ENCODE measurements at places on chromosomes 7 and 10. TPM values are rescaled to one million over a fixed set of nuclear protein-coding genes. Genes with fewer than 3 reads are reported as not detected.

The CYP26A1 gene
- polyA plus RNA-seq, result not detected

The GAD2 gene
- not detected for polyA plus RNA-seq

The TAS2R3 gene
- not detected for polyA plus RNA-seq

The EMX2 gene
- not detected for polyA plus RNA-seq

The KCNIP2 gene
- polyA plus RNA-seq, result 1.2 TPM

The RELN gene
- polyA plus RNA-seq, result not detected

The PRSS37 gene
- polyA plus RNA-seq, result not detected

The CFAP58 gene
- polyA plus RNA-seq, result 0.23 TPM

The METTL27 gene
- polyA plus RNA-seq, result 3.4 TPM

The ADGRA1 gene
- polyA plus RNA-seq, result not detected

The STN1 gene
- 30.7 TPM for polyA plus RNA-seq

The CCL24 gene
- not detected for polyA plus RNA-seq

The NOC3L gene
- 45.0 TPM for polyA plus RNA-seq

The AKR1C1 gene
- not detected for polyA plus RNA-seq

The MBLAC1 gene
- polyA plus RNA-seq, result 2.4 TPM

- peak; percentile 73 for DNase-seq
Measured at GRCh38 chr7:7789551-7789988, 71.2 kb upstream of the RPA3 start.

- peak; percentile 63 for DNase-seq
Measured at GRCh38 chr7:50145801-50146338, 52.8 kb upstream of the ZPBP start.

- DNase-seq, result no peak
Measured at GRCh38 chr7:123747620-123748141, 1.1 kb downstream of the WASL start.

GRCh38 chr10:91350651-91351081 lies 59.5 kb upstream of the HECTD2 start:
- DNase-seq, result no peak

DNA sequence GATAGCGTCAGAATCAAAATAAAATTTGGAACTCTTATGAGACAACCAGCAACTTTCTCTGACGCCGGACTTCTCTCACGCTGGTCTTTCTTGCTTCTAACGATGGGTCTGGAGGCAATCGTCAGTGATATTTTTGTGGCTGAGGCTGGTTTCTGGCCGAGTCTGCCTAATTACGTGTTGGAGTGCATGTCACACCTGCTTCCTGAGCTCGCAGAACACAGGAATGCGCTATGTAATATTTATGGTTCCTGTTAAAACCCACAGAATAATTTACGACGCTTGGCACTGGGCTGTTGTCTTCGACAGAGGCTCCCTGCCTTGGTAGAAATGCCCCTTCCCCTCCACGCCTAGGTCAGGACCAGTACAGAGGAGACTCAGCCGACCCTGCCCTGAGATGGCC lies 64.9 kb downstream of the NPTX2 start:
- no peak for DNase-seq

DNA sequence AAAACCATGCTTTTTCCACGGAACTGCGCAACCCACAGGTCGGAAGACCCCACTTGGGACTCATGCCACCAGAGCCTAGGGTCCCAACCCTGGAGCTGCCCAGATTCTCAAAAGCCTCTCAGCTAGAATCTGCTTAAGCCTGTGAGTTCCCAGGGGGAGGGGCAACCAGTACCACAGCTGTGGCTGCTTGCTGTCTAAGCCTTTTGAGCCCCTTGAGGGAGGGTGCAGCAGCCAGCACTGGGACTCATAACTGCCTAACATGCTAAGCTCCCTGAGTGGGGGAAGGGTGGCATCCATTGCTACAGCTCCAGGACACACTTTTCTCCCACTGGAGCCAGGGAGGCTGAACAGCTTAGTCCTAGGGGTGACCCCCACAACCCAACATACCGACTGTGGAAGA lies 485.6 kb upstream of the GRM3 start:
- no peak for DNase-seq

- no peak for DNase-seq
Measured at GRCh38 chr7:30917216-30917893, 5.7 kb downstream of the AQP1 start.

- DNase-seq, result no peak
Measured at GRCh38 chr7:1255817-1256340, 23.2 kb downstream of the UNCX start.

- DNase-seq, result no peak
Measured at GRCh38 chr10:5659702-5660528, 6.5 kb downstream of the ASB13 start.

GRCh38 chr10:79106256-79107050 lies 37.7 kb downstream of the ZMIZ1 start:
- DNase-seq, result no peak

GRCh38 chr10:128843972-128844371 lies 623.1 kb upstream of the MGMT start:
- DNase-seq, result no peak

DNA sequence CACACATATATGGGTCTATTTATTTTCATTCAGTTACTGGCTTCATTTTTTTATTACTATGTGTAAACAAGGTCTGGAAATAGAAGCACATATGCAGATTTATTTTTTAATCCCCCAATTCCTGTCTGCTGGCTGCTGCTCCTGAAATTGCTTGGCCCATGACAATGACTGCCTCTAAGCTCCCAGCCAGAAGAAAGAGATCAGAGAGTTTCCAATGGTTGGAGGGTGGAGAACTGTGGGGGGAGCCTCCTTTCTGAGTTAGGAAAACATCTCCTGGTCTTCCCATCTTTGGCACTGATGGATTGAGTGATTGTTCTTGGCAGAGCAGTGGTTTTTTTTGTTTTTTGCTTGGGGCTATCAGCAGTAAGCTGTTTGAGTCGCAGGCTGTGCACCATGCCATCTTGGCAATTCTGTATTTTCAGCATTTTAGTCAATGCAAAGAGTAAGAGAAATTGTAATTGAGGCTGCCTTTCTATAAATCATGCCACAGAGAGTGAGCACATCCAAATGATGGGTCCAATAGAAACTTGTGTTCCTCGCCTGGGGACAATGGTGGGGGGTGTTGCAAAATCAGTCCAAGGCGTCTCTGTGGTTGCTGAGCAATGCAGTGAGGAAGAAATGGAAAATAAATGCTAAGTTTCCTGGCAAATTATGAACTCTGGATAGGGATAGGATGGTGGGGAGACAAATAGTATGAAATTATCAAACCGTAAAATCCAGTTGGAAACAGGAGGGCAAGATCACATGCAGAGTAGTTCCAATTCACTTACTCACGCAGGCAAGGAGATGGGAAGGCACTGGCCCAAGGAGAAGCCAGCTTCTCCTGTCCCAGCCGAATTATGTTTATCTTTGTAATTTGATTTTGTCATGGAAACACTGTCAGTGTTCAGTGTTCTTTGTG lies 382.4 kb downstream of the SORCS3 start:
- no peak for DNase-seq

GRCh38 chr7:43071604-43072003 lies 40.8 kb upstream of the HECW1 start:
- no peak for DNase-seq

- DNase-seq, result no peak
Measured at GRCh38 chr10:114245121-114245791, 6.2 kb downstream of the VWA2 start.

- DNase-seq, result no peak
Measured at GRCh38 chr7:1430056-1430845, 29.0 kb downstream of the MICALL2 start.

GRCh38 chr7:105489409-105489808 lies 32.7 kb downstream of the PUS7 start:
- DNase-seq, result no peak

GRCh38 chr10:132554991-132555647 lies 17.5 kb downstream of the INPP5A start:
- DNase-seq, result no peak

DNA sequence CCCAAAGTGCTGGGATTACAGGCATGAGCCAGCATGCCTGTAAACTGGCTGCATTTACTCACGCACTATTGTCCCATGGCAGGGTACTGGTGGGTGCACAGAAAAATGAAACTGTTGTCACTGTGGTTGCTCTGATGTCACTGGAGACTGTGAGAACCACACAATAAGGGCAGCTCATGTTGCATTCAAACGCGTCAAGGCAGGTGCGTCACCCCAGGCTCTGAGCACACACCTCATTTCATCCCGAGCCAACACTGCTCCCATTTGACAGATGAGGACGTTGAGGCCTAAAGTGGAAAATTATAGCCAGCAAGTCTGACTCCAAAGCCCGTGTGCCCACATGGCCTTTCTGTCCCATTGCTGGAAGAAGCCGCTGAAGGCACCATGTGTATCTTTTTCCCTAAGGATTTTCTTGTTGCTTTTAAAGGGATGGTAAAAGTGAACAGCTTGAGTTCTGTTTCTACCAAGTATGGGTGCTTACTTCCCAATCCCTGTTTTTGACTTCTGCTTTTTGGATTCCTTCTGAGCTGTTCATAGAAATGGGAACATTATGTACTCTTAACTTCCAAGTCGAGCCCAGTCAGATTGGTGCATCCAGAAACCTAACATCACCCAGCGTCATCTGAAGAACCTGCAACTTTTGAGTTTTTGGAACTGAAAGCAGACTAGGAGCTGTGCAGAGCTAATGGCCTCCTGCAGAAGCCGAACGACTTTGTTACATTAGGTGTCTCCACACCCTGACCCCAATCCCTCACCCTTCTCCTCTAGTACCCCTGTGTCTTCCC lies 60.1 kb upstream of the CARD11 start:
- no peak for DNase-seq

DNA sequence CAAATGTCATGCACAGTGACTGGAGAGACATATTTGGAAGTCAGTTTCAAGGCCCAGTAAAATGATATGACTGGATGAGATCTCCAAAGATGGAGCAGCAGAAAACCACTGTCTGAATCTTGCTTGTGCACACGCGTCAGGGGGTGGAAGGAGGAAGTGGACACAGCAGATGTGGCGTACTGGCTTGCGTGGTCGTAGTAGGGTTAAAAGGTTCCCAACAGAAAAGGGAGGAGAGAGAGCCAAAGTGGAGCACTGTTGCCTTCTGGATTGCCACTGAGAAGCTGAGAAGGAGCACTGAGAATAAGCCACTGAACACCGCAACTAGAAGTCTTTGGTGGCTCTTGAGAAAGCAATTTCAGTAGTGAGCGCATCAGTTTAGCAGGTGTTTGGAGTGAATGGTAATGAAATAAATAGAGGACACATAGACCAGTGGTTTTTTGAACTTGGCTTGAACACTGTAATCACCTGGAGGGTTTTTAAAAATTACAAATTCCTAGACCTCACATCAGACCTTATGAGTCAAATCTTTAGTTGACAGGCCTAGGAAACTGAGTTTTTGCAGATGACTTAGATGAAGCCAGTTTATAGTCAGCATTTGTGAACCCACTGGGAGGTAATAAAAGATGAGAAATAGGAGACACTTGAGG lies 227.3 kb downstream of the PTEN start:
- no peak for DNase-seq

- DNase-seq, result no peak
Measured at GRCh38 chr10:93383562-93383981, 98.6 kb downstream of the MYOF start.

DNA sequence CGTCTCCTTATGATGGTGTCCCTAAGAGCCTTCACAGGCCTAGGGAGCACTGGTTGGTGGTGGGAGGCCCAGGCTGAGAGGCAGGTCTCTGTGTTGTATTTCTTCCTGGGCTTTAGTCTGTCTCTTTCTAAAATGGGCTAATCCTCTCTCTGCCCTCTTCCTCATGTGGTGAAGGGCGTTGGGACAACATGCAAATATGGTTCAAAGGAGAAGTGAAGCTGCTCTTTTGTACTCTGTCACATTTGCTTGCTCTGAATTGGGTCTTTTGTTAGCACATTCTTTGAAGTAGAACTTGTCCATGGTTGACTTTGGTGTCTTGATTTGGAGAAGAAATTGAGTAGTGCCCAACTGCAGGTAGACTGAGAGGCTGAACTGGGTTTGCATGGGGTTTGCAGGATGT lies 814 bp downstream of the HK1 start:
- DNase-seq, result peak; percentile 21

DNA sequence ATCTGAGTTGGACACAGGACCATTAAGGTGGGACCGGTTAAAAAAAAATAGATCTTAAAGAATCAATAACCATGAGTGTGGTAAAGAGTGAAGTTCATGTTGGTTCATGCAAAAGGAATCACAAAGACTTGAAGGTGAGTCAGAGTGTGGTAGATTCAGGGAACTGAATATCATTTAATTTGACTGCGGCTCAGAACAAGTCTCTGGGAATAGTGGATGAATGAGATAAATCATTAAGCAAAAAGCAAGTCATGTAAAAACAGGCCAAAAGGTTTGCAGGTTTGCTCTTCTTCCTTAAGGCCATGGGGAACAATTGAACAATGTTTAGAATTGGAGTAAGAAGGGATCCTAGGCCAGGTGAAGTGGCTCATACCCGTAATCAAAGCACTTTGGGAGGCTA lies 385.8 kb downstream of the ETV1 start:
- no peak for DNase-seq

DNA sequence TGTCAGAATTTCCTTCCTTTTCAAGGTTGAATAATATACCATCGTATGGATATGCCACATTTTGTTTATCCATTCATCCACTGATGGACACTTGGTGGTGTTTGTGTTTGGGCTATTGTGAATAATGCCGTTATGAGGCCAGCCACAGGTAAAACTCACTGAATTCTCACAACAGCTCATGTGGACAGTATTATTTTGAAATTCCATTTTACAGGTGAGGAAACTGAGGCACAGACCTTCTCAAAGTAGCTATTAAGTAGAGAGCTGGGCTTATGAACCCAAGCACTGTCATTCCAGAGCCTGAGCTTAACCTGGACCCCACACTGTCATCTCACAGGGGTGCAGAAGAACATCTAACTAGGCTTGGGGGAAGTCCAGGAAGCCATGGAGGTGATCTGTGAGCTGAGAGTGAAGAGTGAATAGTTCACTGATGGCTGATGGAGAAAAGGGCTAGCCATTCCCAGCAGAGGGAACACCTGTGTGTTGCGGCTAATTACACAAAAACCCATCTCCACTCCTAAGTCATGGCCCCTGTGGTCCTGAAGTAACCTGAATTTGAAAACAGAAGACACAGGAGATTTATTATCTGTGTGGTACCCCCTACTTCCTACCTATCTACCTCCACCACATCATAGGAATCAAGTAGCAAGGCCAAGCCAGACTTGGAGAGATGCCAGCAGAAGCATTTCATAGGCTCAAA lies 8.7 kb downstream of the INMT start:
- no peak for DNase-seq

DNA sequence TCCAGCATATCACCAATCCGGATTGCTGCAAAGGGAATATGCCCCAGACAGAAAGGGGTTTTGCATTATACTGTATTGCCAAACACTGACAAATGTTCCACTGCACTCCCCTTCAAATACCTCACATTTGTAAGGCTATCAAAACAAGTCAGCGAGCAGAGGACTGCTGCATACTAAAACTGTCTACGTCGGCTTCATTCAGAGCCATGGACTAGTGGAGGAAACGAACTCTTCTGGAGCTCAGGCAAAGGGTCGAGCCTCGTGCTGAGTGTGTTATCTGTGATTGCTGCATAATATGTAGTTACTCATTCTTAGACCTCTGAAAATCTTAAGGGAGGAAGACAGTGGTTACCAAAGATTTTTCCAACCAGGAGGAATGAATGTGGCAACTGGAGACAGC lies 200.2 kb downstream of the DYNC1I1 start:
- DNase-seq, result no peak

- no peak for DNase-seq
Measured at GRCh38 chr10:120392245-120392644, 64.8 kb upstream of the PLPP4 start.

GRCh38 chr10:70726909-70727495 lies 54.7 kb downstream of the ADAMTS14 start:
- no peak for DNase-seq

- no peak for DNase-seq
Measured at GRCh38 chr7:41837916-41838315, 135.0 kb upstream of the INHBA start.
